ENCODE measurements at places on chromosomes 4 and X.
A peak's percentile ranks its signal among the peaks of the same experiment; 100 is the strongest.

DNA sequence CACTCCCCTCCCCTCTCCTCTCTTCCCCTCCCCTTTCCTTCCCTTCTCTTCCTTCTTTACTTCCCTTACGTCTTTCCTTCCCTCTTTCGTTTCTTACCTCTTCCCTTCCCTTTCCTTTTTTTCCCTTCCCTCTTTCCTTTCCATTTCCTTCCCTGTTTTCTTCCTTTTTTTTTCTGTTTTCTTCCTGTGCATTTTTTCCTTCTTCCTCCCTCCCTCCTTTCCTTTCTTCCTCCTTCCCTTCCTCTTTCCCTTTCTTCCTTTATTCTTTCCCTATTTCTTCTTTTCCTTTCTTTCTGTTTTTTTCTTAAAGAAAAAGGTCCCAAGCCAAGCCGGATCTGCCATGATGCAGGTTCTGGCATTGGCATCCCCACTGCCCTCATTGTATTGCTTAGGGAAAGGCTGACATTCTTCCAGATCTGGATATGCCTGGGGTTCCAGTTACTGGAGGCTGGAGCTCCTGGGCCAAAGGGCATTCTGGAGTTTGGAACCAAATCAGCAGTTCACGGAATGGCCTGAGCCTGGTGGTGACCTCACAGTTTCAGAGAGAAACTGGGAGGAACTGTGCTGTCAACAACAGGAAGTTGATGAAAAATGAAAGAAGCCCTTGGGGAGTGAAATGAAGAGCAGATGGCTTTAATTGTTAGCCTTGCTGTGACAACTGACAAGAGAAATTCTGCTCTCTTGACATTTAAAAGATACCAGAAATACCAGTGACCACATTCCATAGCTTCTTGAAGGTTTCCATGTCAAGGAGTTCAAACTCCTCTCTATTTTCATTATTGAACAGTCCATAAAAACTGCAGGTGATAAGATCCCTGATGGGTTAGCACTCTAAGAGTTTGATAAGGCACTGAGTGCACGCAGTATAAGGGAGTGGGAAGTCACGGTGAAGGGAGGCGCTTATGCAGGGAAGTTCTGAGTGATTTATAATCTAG, 622.1 kb downstream of the SPRY1 start:
- DNase-seq: no peak

DNA sequence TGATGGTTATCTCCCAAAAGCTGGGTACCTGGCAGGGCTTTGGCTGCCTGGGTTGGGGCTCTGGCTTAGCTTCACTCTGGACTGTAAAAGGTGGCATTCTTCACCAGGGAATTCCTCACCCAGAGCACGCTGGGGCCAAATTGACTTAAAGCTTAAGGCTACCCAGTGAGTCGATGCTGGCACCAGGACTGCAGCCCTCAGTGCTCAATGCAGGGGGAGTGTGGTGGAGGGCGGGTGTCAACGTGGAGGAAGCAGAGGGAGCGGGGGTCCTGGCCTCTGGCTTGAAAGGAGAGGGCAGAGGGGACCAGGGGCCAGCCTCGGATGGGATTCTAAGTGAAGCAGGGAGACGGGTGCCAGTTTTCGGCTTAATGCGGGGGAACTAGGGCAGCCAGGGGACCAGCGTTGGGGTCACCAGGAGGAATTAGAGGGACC, 446 bp upstream of the FAM50A start:
- no peak for DNase-seq

DNA sequence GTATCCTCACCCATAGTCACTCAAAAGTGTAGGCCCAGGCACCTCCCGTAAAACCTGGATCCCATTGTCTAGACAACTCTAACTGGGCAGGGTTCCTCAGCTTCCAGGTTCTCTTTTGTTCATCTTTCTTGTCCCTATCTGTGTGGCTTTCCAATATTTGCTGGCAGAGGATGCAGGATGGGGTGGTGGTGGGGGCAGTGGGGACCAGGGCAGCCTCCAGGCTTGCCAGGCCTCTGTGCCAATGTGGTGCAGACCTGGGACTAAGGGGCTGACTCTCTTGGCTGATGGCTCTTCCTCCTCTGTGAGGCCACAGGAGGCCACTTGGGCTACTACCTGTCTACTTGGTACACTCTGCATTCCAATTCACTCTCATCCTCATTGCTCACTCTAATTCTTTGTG, 76.4 kb downstream of the NBDY start:
- no peak for DNase-seq

DNA sequence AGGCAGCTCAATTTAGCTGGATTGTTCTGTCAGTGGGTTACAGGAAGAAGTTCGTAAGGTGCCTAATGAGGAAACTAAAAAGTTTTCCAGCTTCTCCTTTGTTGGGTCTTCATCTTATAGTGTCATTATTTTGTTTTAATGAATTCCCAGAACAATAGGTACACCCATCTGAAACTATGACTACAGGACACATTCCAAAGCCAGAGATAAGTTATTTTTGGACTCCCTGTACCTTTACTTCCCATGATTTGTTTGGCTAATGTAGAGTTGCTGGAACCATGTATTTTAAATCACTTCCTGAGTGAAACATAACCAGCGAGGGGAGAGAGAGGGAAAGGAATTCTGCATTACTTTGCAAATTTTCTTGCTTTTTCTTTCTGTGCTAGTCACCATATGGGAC, 114.0 kb downstream of the CLCN5 start:
- DNase-seq: no peak

GRCh38 chrX:15202454-15203177, 67.3 kb downstream of the ASB9 start:
- DNase-seq: peak; percentile 26

DNA sequence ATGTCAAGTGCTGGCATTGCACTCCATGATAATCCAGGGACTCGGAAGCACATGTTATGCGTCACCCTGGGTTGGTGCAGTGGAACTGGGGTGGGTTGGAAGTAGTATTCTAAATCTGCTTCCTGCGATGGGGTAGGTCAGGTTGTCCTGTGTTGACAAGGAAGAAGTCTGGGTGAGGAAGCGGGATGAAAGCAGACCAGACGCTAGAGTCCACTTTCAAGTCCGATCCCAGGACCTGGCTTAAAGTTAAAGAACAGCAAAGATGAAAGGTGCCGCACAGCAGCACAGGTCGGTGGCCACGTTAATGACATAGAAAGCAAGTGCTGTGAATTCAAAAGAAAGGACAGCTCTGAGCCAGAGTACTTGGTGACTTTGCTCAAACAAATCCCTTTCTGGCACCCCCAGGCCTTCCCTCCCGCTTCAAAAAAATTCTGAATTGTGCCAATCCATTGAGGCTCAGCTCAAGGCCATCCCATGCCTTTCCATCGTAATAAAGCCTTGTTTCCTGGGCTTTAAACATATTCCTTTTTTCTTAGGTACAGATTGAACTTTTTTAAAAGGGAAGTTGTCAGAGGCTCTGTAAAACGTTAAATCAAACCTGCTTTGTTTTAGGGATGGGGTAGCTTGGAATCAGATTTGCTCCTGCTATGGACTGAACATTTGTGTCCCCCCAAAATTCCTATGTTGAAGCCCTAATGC, 117.7 kb downstream of the PTTG2 start:
- DNase-seq: no peak

DNA sequence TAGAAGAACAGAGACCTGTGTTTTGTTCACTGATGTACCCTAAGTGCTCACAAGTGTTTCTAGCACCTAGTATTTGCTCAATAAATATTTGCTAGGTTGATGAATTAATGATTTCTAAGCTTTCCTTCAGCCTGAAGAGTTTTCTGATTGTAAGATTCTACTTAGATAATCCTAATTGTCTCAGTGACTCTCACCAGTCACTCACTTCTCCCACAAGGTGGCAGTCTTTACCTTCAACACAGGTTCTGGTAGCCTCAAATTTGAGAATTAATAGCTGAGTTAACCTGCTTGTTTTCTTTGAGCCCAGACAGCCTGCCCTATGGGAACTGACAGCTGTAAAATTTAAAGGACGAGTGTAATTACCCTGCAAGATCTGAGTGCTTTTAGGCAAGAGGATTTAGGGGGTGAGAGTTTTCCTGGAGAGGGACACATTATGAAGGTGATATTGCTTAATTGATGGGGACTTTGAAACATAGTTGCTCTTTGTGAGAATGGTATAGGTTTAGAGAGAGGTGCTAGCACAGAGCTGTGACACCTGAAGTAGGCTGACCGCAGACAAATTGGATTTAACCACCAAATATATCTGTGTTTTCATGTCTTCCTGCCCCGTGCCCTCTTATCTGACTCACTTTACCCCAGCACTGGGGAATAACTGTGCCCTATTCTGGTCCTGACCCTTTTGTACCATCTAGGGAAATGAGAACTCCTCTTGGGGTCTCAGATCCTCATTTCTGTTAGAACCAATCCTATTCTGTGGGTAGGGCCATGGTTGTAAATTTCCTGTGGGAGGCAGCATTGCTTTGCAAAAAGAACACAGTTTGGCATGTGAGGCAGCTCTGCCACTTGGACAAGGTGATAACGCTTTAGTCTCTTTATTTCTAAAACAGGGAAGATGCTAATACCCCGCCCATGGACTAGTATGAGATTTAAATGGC, 27.7 kb downstream of the CD38 start:
- peak; percentile 64 for DNase-seq

- DNase-seq: no peak
Observed at GRCh38 chr4:146852360-146852759, 93.3 kb downstream of the TTC29 start.

DNA sequence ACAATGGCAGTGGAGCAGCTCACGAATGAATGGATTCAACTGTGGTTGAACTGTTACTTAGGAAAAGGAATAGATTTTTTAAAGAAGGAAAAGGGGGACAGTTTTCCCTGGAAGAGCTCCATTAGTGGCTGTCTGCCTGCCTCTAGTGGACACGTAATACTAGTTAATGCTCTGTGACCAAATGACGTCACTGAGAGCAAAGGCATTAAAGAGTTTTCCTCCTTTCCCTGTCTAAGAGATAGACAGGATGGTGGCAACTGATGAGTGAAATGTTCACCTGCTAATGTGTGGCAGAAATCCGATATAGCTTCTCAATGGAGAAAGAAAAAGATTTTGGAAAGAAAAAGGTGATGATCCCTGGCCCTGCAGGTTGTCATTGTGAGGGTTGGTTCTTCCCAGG, 52.3 kb upstream of the SCML1 start:
- no peak for DNase-seq

DNA sequence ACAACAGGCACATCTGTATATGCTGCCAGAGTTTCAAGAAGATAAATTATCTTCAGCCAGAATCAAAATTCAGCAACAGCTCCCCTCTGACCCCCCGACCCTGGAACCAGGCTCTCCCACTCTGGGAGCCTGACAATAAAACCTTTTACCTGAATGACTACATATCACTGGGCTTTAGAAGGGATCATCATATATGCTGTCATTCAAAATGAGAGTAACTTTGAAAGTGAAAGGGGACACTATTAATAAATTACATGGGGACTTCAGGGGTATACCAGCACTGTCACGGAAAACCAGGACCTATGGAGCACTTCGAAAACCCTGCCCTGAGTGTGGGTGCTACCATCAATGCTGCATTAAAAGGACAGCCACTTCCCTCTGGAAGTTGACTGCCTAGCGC, 26.2 kb downstream of the TSPAN5 start:
- DNase-seq: no peak

- no peak for DNase-seq
Observed at GRCh38 chr4:82754513-82755165, 44.0 kb downstream of the SCD5 start.
